Cardiac muscle cell (in vitro differentiated cells and primary cell): ENCODE measurements at places on chromosomes 11 and 22. TPM values are rescaled to one million over a fixed set of nuclear protein-coding genes. Genes with fewer than 3 reads are reported as not detected.
A peak's percentile ranks its signal among the peaks of the same experiment; 100 is the strongest.

- peak; percentile 73 for DNase-seq
Measured at GRCh38 chr11:2428322-2428795, 16.0 kb downstream of the TRPM5 start.

The GAS2 gene
- 6.2 and 8.2 TPM in 2 replicates for polyA plus RNA-seq

- no peak for DNase-seq
Measured at GRCh38 chr22:49582181-49582580, 245.5 kb downstream of the BRD1 start.

GRCh38 chr11:27861706-27862430 lies 161.6 kb upstream of the BDNF start:
- DNase-seq, result peak; percentile 86

DNA sequence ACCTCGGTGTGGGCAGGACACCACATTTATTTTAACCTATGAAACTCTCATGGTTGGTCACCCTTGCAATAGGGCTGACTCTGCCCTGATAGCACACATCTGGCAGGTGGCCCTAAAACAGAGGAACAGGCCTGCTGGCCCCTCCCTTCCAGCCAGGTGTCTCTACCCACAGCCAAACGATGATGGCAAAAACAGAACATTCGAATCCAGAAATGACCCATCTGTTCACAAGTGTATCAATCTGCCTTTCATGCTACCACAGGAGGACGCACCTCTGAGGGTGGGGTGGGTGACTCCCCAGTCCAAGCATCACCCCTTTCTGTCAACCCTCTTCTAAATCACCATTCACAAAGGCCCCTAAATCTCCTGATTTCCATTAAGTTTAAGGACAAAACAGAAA lies 118.1 kb downstream of the ETS1 start:
- DNase-seq, result no peak

- no peak for DNase-seq
Measured at GRCh38 chr11:85359859-85360258, 267.3 kb downstream of the DLG2 start.

The SYCE3 gene
- 3.8 TPM in 1 of 2 replicates, not detected in the other for polyA plus RNA-seq

GRCh38 chr22:43828725-43828997 lies 16.6 kb upstream of the EFCAB6 start:
- DNase-seq, result no peak

- no peak for DNase-seq
Measured at GRCh38 chr11:118051136-118051610, 25.7 kb upstream of the TMPRSS4 start.

DNA sequence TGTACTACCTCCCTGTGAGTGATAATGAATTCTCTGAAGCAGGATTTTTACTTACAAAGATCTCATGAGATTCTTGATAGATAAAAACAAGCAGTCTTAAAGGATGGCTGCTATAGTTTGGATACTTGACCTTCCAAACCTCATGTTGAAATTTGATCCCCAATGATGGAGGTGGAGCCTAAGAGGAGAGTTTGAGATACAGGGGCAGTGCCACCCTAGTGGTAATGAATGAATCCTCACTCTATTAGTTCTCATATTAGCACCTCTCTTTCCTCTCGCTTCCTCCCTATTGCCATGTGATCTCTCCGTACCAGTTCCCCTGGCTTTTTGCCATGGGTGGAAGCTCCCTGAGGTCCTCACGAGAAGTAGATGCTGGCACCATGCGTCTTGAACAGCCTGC lies 37.9 kb upstream of the OR8B8 start:
- no peak for DNase-seq
